ENCODE measurements at places on chromosomes 5 and 9. TPM values are rescaled to one million over a fixed set of nuclear protein-coding genes. Genes with fewer than 3 reads are reported as not detected.
A peak's percentile ranks its signal among the peaks of the same experiment; 100 is the strongest.

Gene OR1L8
- not detected for total RNA-seq

DNA sequence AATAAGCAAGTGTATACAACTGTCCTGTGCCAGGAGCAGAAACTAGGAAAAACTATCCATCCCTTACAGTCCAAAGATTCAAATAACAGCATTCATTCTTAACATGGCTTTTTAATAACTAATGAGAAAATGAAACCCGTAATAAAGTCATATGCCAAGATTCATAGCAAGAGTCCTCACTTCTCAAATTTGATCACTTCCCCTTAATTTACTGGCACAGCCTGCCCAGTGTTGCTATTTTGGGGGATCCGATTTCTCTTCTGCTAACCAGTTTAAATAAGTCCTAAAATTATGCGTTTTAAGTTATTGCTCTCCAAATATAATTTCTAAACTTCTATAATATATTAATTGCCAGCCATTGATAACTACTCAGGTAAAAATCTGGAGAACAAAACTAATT lies 177.0 kb upstream of the PTGER4 start:
- H3K4me1 ChIP-seq = peaks cover 12% of the 10 kb centered on the region
- H3K27ac ChIP-seq = no peak overlapping the region
- H3K4me3 ChIP-seq = no peak overlapping the region
- DNase-seq = no peak
- H3K27me3 ChIP-seq = no peaks in the 10 kb centered on the region

DNA sequence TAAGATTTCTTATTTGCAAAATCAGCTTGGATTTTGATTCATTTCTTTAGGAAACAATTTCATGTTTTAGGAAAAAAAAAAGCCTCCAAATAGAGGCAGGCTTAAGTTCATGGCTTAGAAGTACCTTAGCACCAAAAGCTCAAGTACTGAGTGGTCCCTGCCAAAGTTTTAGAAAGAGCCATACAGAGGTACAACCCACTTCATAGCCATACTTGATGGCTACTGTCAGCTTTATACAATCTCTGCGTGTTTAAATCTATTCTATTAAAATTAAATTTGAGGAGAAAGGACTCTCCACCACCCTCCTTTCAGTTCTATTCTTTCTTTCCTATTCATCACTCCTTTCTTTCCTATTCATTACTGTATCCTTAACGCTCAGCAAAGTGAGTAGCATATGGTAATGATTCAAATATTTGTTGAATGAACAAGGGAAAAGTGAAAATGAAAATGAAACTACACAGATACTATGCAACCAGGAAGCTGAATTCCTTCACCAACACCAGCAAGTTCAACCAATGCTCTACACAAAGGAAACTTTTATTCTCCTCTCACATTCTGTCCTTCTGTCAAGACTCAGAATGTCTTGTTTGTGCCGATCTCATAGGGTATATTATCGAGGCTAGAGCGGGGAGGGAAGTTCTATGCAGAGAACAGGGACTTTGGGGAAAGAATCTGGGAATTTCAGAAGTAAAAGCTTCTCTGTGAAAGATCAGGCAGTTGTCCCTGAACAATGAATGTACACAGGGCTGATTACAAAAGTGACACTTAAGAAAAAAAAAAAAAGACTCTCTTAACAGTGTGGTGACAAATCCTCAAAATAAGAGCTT lies 138.6 kb upstream of the SPEF2 start:
- no peak for DNase-seq
- peak overlapping the region; percentile 57 for H3K4me3 ChIP-seq
- no peaks in the 10 kb centered on the region for H3K27me3 ChIP-seq
- H3K27ac ChIP-seq = peak overlapping the region; percentile 78
- H3K4me1 ChIP-seq = peaks cover 9% of the 10 kb centered on the region

Gene PHF24
- total RNA-seq = 0.12 TPM

GRCh38 chr5:118529361-118530144 lies 458.8 kb downstream of the DTWD2 start:
- H3K27me3 ChIP-seq = no peaks in the 10 kb centered on the region
- H3K27ac ChIP-seq = no peak overlapping the region
- DNase-seq = no peak
- H3K4me1 ChIP-seq = no peaks in the 10 kb centered on the region

DNA sequence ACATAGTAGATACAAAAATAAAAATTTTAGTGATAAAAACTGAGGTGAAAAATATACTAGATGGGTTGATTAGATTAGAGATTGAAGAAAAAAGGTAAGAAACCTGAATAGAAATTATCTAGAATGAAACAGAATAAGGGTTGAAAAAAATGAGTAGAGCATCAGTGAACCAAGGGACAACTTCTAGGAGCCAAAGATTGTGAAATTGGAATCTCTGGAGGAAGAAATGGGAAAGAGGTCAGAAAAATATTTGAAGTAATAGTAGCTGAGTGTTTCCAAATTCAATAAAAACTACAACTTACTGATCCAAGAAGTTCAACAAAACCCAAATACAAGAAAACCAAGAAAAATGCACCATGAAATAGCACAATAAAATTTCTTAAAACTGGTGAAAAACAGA lies 116.6 kb upstream of the STARD4 start:
- no peak for DNase-seq
- peaks cover 1% of the 10 kb centered on the region for H3K36me3 ChIP-seq
- H3K27ac ChIP-seq = no peak overlapping the region
- peaks cover 4% of the 10 kb centered on the region for H3K4me1 ChIP-seq

DNA sequence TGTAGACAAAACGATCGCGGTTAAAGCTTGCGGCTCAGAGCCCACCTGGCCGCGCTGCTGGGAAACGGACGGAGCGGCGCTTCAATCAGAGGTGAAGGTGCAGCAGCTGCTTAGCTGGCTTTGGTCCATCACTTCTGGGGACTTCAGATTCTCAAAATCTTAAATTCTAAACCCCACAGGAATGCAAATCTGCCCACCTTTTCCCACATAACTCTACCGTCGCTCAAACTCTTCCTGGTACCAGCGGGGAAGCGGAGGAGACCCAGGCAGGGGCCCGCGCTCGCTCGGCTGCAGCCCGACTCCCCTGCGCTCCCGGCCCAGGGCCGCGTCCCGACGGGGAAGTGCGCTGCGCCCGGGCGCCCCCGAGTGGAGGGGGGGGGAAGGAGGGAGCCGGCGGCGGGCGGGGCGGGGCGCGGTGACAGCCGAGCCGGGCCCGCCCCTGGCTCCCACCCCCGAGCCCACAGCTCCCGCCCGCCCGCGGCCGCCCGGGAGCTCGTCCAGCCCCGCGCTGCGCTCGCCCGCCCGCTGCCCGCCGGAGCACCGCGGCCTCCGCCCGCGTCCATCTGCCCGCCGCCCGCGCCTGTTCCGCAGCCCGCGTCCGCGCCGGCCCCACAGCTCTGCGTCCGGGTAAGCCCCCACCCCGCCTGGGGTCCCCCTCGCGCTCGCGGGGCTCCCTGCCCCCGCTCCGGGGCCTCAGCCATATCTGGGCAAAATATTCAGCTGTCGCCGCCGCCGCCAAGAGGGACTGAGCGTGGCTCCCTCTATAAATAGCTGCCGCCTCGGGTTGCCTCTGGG lies at the start of gene TMOD1:
TSS of gene TMOD1 (plus strand) at position 490 of the 795 bp plus-strand sequence. CDS start 22,523 bp downstream, outside the sequence.
- peak within 1 kb of the TSS; percentile 65 for H3K4me3 ChIP-seq
- H3K27ac ChIP-seq = no peak within 1 kb of the TSS
- peaks cover 15% of the 10 kb centered on the region for H3K4me1 ChIP-seq
- peaks cover 9% of the 10 kb centered on the region for H3K36me3 ChIP-seq

Gene PCDHGB7
- not detected for total RNA-seq

DNA sequence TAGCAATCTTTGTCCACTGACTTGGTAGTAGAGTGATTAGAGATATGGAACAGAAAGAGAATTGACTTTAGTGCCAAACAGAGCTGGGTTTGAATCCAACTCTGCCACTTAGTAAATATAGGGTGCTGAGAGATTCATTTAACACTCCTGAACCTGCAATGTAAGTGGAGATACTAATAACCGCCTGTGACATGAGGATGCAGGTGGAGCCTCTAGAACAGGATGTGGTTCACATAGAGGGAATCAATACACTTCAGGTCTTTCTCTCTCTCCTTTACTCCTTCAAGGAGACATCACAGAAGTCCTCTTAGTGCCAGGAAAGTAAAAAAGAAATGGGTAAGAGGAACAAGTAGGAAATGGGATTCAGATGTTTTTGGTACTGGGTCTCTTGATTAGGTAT lies 49.8 kb downstream of the TRPM3 start:
- H3K27me3 ChIP-seq = no peaks in the 10 kb centered on the region
- DNase-seq = no peak
- no peaks in the 10 kb centered on the region for H3K4me1 ChIP-seq
- no peak overlapping the region for H3K27ac ChIP-seq
- H3K4me3 ChIP-seq = no peak overlapping the region
- H3K36me3 ChIP-seq = no peaks in the 10 kb centered on the region

Gene MARCOL
- not detected for total RNA-seq

DNA sequence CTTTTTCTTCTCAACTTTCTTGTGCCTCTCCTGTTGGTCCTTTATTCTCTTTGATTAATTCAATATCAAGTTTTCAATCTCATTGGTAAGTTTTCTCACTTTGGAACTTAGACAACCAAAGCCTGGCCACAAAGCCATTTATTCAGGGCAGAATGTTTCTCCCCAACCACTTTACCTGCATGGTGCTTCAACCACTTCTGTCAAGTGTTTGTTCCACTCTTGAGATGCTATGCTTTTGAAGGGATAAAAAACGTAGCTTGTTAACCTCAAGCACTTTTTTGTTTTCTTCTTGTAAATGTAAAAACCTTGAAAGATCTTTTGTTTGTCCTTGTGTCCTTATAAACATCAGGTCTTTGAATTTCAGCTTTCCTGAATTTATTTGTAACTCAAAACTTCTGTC lies 966.7 kb downstream of the MAT2B start:
- no peaks in the 10 kb centered on the region for H3K27me3 ChIP-seq
- no peak overlapping the region for H3K27ac ChIP-seq
- no peaks in the 10 kb centered on the region for H3K4me1 ChIP-seq
- DNase-seq = no peak

DNA sequence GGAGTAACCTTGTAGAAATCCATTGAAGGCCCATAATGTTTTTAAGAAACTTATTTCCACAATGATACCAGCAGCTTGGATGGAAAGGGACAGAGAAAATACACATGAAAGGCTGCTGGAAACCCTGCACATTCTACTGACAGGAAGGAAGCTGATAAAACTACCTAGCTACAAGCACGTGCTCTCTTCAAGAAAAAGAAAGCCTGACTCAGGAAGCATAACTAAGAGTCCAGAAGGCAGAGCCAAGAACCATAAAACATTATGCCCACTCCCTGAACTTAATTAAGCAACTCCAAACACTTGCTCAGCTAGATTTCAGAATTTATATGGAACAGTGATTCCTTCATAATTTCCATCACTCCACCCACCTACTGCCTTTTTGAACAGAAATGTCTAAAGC lies 430.8 kb downstream of the SEMA5A start:
- no peaks in the 10 kb centered on the region for H3K4me1 ChIP-seq
- H3K4me3 ChIP-seq = no peak overlapping the region
- H3K27ac ChIP-seq = no peak overlapping the region
- no peaks in the 10 kb centered on the region for H3K27me3 ChIP-seq

Gene PRELID2
- total RNA-seq = 4.3 TPM

Gene PCDHB13
- total RNA-seq = not detected

Gene PCDHGA10
- 0.10 TPM for total RNA-seq

Gene ARID3C
- 0.14 TPM for total RNA-seq

DNA sequence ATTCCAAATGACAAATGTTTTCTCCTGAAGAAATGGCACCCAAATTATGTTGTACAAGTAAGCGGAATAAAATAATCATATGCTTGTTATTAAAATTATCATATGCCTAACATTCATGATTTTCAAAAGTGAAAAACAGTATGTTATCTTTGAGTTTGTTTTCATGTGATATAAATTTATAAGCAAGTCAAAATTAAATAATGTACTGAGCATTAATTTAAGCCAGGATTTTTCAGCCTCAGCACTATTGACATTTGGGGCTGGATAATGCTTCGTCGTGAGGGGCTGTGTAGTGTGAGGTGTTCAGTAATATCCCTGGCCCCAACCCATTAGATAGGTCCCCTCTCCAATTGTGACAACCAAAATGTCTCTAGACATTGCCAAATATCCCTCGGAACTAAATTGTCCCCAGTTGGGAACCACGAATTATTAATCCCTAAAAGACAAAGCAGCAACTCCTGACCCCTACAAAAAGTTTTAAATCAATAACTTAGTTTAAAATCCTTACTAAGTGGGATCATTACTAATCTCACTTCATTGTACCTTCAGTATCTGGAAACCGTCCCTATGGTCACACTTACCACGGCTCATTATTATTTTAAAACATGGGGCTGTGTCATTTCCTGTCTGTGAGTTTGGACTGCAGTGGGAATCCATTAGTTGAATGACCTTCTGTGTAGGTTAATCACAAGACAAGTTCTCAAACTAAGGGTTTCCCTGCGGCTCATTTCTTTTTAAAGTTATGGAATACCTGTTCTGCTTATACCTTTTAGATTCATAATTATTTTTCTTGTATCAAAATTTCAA lies 1.3 kb upstream of the NNT start:
- peak overlapping the region; percentile 93 for H3K27ac ChIP-seq
- peaks cover 32% of the 10 kb centered on the region for H3K4me1 ChIP-seq
- peak overlapping the region; percentile 97 for H3K4me3 ChIP-seq
- peaks cover 21% of the 10 kb centered on the region for H3K36me3 ChIP-seq
- no peak for DNase-seq

- no peak overlapping the region for H3K4me3 ChIP-seq
- H3K36me3 ChIP-seq = peaks cover 25% of the 10 kb centered on the region
- peak; percentile 75 for DNase-seq
- peaks cover 31% of the 10 kb centered on the region for H3K4me1 ChIP-seq
These were observed 88.6 kb upstream of the RASGRF2 start for GRCh38 chr5:80871541-80871961.

Gene IFNB1
- 1.7 TPM for total RNA-seq

Gene TMEM215
- total RNA-seq = not detected

DNA sequence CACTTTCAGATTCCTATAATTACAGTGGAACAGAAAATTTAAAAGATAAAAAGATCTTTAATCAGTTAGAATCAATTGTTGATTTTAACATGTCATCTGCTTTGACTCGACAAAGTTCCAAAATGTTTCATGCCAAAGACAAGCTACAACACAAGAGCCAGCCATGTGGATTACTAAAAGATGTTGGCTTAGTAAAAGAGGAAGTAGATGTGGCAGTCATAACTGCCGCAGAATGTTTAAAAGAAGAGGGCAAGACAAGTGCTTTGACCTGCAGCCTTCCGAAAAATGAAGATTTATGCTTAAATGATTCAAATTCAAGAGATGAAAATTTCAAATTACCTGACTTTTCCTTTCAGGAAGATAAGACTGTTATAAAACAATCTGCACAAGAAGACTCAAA lies 29.5 kb downstream of the ZFYVE16 start:
- no peak overlapping the region for H3K4me3 ChIP-seq
- no peak for DNase-seq
- no peak overlapping the region for H3K27ac ChIP-seq
- H3K4me1 ChIP-seq = no peaks in the 10 kb centered on the region
- no peaks in the 10 kb centered on the region for H3K27me3 ChIP-seq
- H3K36me3 ChIP-seq = peaks cover 20% of the 10 kb centered on the region

DNA sequence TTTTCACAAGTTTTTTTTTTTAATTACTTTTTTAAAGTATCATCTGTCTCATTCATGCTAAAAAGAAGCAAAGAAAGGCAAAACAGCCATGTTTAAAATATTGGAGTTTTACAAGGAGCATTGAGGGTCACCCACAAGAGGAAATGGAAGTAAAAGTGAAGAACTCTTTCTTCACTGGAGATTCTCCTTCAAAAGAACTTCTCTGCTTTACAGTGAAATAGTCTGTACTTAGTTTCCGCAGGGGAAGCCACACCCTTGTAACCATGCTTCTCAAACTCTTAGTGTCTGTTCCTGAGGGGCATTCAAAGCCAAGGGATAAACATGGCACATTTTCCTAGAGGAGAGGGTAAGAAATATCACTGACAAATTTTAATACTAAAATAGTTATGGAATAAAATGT lies 8.6 kb downstream of the C9orf72 start:
- H3K36me3 ChIP-seq = peaks cover 19% of the 10 kb centered on the region
- no peak overlapping the region for H3K27ac ChIP-seq
- no peak for DNase-seq
- H3K4me3 ChIP-seq = no peak overlapping the region
- peaks cover 9% of the 10 kb centered on the region for H3K4me1 ChIP-seq

Gene CDKN2B-AS1
- 0.87 TPM for total RNA-seq
